ENCODE measurements at places on chromosomes 11 and 22.
A peak's percentile ranks its signal among the peaks of the same experiment; 100 is the strongest.

DNA sequence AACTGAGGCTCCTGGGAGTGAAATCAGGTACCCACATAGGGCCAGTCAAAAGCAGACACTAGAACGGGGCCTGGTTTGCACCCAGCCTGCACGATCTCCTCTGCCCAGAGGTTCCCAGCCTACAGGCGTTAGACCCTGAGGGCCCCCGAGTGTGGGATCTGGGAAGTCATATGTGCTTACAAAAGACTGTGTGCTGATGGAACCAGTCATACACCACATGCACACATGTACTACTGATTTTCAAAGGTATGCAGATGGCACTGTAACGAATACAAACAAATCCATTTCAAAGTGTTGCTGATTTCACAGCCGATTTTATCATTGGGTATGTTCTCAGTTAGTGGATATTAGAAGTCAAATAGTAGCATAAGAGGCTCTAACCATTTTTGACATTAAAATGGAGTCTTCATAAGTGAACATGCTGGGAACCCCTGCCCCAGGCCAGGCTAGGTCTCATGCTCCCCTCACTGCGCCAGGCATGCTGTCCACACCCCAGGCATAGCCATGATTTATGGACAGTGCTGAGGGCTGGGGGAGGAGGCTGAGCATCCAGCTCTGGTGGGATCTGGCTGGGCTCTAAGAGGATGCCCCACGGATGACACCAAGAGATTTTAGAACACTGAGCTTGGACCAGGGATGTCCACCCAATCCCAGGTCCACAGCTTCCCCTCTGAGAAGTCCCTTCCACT, 38.6 kb upstream of the LRRC32 start:
- no peak for DNase-seq

DNA sequence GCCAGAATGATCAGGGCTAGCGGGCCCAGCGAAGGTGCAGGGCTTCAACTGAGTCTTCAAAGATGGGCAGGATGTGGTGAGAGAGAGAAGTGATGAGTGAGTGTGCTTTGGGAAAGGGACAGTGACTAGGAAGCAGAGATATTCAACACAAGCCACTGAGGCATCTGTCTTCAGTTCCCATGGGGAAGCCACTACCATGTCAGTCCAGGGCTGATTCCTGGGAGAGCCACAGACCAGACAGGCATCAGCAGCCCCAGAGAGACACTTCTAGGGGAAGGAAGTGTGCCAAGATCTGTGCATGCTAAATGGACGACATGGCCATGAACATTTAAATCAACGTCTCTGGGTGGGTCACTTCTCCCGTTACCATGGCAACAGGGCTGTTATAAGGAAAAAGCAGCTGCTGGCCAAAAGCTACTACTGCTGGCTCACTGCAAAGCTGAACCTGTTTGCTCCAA, 28.5 kb downstream of the P4HA3 start:
- DNase-seq = no peak

DNA sequence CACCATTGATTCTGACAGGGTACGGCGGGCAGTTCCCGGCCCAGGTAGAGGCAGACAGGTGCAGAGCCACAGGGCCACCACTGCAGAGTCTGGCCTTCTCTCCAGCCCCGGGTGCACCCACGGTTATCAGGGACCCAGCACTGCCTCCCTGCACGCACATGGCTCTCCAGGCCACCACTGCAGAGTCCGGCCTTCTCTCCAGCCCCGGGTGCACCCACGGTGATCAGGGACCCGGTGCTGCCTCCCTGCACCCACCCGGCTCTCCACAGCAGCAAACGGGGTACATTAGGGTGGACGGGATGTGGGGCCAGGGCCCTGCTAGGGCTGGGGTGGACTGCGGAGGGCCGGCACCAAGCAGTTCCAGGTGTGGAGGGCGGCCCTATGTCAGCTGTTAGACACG, 272.9 kb downstream of the BRD1 start:
- no peak for DNase-seq

- DNase-seq = no peak
Observed at GRCh38 chr11:57637626-57638004, 12.1 kb downstream of the YPEL4 start.

GRCh38 chr11:117000014-117000737, 98.1 kb downstream of the SIK3 start:
- DNase-seq = no peak

- DNase-seq = no peak
Observed at GRCh38 chr11:11580012-11580411, 41.8 kb downstream of the GALNT18 start.

GRCh38 chr11:82529936-82530335, 203.7 kb downstream of the FAM181B start:
- DNase-seq = no peak

GRCh38 chr22:45242778-45243191, 2.1 kb upstream of the KIAA0930 start:
- DNase-seq = no peak

- DNase-seq = no peak
Observed at GRCh38 chr11:5818245-5818886, 9.6 kb downstream of the OR52N2 start.

- DNase-seq = peak; percentile 48
Observed at GRCh38 chr22:23751441-23751996, 607 bp upstream of the ZNF70 start.

DNA sequence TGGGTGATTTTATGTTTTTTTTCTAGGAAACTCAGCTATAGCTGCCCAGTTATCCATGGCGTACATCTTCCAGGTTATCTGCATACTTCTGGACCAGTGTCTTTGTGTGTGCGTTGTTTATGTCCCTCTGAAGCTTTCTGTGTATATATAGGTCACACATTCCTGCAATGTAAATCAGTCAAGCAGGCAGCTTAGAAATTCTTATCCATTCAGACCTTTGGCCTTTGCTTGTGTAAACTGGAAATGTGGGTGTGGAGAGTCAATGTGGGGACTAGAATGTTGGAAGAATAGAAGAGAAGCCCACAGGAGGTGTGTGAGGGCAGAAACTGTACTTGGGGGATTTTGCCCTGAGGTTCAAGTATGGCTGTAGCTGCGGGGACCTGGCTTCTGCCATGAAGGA, 51.7 kb downstream of the BARX2 start:
- DNase-seq = no peak

DNA sequence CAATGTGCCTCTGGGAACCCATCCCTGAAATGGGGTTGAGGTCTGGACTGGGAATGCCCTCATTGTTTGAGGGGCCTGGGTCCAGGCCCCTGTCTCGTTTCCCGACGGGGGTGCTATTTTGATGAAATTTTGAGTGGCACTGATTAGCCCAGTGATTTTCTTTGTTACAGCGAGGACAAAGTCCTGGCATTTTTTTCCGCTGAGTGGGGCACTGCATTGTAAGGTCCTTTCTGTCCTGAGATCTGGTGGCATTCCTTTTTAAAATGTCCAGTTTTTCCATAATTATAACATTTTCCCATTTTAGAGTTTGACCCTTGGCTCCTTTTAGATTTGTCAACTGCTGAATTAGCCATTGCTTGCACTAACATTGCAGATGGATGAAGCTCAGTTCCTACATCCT, 69.7 kb upstream of the INCENP start:
- DNase-seq = no peak

DNA sequence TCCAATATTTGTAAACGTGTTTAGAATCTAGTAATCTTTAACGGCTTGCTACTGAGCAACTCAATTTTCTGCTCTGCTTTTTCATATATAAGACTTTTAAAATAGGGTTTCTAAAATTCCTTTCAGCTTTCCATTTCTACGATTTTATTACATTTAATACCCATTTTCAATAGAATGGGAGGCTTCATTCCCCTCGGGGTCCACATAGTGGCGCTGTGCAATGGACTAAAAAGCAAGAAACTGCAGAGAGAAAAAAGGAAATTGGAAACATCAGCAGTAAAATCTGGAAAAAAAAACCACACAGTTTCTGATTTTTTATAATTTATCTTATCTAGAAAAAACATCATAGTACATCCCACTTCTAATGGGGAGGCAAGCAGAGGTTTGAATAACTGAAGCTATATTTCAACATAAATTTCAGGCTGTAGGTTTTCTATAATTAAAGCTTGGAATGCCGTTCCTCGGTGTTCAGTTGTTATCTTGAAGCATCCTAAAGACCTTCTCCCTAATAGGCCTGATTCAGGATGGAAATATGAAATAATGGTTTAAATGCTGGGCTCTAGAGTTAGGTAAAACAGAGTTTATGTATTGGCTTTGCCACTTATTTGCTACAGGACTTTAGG, 18.7 kb upstream of the JHY start:
- DNase-seq = peak; percentile 43

GRCh38 chr11:112363527-112363926, 102.9 kb upstream of the PLET1 start:
- DNase-seq = no peak

DNA sequence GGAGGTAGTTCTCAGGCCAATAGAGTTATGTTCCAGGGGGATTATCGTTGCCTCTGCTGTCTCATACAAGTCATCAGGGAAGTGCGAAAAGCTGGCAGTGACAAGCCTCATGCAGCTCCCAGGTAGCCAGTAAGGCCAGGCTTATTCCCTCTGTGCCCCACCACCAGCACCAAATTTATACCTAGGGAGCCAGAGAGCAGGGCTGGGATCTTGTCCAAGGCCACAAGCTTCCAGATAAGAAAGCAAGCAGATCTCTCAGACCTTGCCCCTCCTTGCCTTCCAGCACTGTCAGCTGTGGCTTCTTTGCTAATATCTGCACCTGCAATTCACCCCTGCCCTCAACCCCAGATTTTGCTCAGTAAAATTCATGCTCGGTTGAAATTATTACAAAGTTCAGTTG, 206.3 kb upstream of the FAT3 start:
- no peak for DNase-seq

DNA sequence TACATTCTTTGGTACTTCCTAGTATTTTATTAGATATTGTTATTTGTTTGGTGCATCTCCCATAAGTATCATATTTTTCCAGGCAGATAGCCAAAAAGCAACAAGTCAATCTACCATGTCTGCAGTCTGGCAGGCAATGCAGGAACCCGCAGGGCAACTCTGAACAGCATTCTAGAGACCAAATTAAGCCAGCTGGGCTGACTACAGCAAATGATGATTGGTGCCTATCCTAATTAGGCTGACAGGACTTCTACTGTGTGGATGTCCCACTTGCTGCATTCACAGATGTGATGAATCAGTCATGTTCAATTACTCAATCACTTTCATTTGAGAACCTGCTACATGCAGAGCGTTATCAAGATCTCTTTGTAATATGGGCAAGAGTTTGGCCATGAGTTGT, 40.3 kb upstream of the AMOTL1 start:
- no peak for DNase-seq

DNA sequence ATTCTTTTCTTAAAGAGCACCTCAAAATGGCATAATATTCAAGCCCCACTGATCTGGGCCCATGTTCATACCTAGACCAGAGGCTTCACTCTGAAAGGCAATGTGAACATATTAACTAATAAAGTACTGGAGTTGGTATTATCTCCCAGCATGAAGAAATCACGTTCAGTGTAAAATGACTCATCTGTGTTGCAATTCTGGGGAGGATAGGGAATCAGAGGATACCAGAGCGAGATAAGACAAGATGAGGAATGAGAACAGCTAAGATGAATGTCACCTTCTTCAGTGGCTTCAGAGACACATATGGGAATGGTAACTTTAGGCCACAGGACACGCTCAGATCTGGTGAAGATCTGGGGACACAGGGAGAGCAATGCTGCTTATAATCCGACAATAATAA, 121.1 kb downstream of the NTM start:
- no peak for DNase-seq

- DNase-seq = no peak
Observed at GRCh38 chr11:47105974-47106373, 70.7 kb downstream of the ARFGAP2 start.

DNA sequence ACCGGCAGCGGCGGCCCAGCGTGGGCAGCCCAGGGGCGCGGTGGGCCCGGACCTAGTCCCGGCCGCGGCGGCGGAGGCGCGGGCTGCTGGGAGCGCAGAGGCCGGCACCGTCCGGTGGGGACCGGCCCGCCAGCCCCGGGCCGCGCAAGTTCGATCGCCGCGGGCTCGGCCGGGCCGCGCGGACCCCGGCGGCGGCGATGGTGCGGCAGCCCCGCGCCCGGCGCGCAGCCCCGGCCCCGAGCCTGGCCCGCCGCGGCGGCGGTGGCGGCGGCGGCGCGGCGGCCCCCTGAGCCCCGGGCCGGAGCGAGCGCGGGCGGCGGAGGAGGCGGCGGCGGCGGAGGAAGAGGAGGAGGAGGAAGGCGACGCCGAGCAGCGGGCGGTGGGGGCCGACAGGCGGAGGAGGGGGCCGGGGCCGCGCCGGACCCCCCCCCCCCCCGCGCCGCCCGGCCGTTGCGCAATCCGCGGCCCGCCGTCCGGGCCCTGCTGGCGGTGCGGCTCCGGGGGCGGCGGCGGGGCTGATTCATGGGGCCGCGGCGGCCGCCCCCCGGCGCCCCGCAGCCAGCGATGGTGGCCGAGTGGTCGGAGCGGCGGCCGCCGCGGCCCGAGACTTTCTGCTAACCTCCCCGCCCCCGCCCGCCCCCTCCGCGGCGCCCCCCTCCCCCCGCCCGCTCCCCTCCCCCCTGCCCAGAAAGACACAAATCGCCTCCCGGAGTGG, 1251.9 kb downstream of the BRD1 start:
- DNase-seq = no peak

DNA sequence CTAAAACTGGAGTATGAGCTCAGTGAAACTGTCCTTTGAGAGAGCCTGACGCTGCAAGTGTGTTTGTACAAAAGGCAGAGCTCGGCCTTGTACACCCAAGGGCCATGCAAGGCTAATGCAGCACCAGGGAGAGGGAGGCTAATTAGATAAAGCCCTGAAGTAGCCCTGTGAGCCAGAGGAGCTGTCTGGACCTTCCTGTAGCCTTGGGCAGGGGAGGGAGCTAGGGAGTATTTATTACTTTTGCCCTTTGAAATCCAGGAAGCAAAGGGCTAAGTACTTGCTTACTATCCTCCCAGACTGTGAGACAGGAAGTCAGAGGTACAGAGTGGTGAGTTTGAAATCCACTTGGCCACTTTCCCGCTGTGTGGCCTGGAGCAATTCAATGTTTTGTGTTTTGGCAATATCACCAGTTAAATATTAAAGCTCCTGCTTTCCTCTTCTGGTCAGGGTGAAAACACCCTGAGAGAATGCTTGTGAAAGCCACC, 10.2 kb upstream of the LDHA start:
- DNase-seq = peak; percentile 25

- no peak for DNase-seq
Observed at GRCh38 chr11:45400591-45400990, 114.5 kb upstream of the SYT13 start.

- no peak for DNase-seq
Observed at GRCh38 chr11:1240771-1241170, 17.9 kb downstream of the MUC5B start.

DNA sequence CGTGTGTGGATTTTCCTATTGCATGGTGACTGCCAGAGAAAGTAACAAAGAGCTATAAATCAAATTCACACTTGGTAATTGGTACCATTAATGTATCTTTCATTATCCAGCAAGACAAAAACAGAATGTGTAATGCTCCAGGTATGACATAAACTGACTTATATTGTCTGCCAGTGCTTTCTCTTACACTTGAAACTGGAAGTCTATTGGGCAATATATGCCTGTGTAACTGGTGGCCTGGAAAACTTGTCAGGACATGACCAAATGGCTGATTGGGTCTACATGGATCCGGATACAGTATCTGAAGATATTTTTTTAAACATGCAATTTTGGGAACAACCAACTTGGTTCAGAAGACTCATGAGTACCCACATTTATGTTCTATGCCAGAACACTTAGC, 174.6 kb upstream of the ARHGAP42 start:
- no peak for DNase-seq

Data from HEK293T (cell line).